ENCODE measurements at places on chromosomes 16 and 17.

- no peak for DNase-seq
These were observed 12.6 kb downstream of the GRB7 start for GRCh38 chr17:39750131-39751015.

DNA sequence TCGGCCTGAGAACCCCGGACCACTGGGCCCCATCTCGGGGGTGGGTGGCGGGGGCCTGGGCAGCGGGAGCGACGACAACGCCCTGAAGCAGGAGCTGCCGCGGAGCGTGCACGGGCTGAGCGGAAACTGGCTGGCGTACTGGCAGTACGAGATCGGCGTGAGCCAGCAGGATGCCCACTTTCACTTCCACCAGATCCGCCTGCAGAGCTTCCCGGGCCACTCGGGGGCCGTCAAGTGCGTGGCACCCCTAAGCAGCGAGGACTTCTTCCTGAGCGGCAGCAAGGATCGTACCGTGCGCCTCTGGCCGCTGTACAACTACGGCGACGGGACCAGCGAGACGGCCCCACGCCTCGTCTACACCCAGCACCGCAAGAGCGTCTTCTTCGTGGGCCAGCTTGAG, 8.9 kb upstream of the SERPINF2 start:
- no peak for DNase-seq

DNA sequence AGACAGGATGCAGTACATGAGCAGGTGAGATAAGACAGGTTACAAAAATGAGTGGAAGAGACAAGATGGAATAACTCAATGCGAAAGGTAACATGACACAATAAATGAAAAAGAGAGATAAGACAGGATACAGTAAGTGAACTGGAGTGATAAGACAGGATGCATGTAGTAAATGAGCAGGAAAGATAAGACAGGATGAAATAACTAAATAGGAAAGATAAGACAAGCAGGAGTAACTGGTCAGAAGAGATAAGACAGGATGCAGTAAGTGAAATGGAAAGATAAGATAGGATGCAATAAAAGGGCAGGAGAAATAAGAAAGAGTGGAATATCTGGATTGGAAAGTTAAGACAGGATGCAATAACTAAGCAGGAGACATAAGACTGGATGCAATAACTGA, 8.3 kb upstream of the MYH4 start:
- DNase-seq: no peak

DNA sequence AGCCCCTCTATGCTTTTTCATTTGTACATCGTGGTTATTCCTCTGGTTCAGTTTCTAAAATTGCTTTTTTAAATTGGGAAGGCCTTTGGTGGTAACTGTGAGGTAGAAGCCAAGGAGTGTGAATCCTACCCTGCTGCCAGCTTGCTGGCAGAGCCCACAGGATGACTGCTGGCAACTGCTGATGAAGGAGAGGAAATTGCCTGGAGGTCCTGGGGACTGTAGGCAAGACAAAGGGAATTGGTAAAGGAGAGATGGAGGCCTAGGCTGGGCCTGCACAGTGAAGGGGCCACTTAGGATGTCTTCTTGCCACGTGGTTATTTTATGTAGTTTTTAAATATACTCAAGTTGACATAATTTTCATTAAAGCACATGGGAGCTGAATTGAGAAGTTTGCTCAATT, 15.8 kb downstream of the C17orf58 start:
- DNase-seq: no peak

DNA sequence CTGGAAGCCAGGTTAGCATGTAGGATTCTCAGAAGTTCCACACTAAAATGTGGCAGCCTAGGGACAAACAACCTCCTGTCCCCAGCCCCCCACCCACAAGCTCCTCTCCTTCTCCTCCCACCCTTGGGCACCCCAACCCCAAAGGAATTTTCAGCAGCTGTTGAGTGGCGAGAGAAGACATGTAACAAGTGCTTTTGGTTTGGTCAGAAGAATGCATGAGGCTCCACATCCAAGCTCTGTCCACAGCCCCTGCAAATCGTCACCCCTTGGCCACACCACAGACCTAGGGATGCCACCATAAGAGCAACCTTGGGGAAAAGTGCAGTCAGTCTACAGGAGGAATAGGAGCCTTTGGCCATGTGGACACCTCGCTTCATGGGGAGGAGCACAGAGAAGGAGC, 11.9 kb upstream of the RAB37 start:
- DNase-seq: no peak

DNA sequence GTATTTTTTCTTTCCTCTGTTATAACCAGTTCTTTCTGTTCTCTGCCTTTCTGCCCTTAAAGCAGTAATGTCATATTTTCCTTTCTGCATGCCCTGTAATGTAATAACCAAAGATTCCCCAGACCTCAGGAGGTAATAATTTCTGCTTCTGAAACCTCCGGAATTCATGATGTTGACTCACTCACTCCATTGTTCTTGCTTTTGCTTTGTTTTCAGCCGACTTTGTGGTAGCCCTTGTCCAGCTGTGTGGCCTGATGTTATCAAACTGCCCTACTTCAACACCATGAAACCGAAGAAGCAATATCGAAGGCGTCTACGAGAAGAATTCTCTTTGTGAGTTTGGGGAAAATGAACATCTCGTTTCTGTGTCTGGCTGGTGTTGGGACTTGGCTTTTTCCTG, 55.9 kb downstream of the CDK12 start:
- DNase-seq: no peak

GRCh38 chr16:78946556-78946955, 654.0 kb downstream of the MAF start:
- no peak for DNase-seq

- DNase-seq: no peak
These were observed 2.9 kb upstream of the AQP8 start for GRCh38 chr16:25213709-25214397.

DNA sequence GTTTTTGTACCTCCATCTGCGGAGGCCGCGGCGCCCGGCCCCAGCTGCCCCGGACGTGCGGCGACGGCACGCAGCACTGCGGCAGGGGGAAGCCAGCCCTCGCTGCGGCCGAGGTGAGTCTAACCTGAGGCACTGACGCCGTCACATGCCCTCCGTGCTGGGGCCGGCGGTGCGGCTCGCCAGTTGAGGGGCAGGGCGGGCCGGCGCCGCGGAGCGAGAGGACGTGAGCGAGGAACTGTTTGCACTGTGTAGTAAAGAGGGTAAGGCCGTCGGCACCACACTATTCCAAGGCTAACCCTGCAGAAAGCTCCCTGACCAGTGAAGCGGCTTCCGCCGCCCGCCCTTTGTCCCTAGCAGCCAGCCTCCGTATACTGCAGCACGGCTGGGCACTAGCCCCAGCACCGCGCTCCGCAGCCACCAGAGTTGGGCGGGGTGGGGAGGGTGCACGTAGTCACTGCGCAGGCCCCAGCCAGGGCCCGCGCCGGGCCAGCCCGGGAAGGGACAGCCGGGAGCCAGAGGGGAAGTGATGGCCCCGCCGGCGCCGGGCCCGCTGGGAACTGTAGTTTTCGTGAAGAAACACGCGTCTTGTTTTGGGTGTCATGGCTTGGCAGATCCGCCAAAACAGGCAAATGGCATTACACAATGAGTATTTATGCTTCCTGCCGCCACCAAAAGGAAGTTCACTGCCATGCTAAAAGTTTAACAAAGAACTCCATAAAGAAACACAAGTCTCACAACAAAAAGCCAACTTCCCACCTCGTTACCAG, 580 bp upstream of the KANSL1 start:
- peak; percentile 64 for DNase-seq

GRCh38 chr17:56457501-56457900, 136.0 kb upstream of the NOG start:
- DNase-seq: no peak

GRCh38 chr17:1183171-1183873, 3.5 kb upstream of the ABR start:
- no peak for DNase-seq

- DNase-seq: no peak
These were observed 120.6 kb downstream of the SALL1 start for GRCh38 chr16:51030516-51030915.

DNA sequence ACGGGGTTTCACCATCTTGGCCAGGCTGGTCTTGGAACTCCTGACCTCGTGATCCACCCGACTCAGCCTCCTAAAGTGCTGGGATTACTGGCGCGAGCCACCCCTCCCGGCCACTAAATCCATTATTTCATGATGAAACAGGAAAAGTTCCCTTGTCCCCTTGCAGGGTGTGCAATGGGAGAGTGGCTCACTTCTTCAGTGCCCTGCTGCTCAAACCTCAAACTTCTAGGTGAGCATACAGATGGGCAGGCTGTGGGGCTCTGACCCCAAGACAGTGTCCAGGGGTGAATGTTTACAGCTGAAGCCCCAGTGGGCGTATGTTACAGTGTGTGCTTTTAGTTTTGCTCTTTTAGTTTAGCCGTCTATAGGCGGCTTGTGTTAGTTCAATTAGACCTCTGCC, 34.7 kb downstream of the GJC1 start:
- DNase-seq: no peak

GRCh38 chr17:74452841-74453661, 13.4 kb upstream of the CD300A start:
- no peak for DNase-seq

Measured in cerebellar nuclear complex (tissue), 1 donor.